ENCODE measurements at places on chromosomes 12 and 14.

DNA sequence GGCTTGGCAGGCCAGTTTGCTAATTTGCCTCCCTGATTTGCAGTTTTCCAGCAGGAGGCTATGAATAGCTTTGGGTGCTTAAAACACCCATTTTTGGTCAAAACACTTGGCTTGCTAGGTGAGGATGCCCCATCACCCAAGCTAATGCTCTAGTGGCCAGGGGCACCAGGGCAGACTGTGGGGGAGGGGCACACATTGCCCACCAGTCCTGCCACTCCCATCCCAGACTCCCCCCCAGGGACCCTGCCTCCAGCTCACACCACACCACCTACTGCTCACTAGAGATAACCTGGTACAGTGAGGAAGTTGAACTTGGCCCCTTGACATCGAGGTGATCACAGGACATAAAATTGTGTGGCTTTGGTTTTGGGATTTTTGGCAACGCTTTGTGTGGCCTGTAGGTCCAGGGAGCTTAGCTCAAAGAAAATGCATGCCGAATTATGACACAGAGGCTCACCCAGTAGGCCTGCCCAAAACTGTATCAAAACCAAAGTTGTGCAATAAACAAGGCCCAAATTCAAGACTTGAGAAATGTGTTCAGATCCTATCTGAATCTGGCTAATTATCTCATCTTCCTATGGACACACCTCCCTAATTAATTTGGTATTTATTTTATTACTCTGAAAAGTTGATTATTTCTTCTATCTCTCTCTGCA is 4.3 kb downstream of the NUAK1 start:
- DNase-seq = no peak

DNA sequence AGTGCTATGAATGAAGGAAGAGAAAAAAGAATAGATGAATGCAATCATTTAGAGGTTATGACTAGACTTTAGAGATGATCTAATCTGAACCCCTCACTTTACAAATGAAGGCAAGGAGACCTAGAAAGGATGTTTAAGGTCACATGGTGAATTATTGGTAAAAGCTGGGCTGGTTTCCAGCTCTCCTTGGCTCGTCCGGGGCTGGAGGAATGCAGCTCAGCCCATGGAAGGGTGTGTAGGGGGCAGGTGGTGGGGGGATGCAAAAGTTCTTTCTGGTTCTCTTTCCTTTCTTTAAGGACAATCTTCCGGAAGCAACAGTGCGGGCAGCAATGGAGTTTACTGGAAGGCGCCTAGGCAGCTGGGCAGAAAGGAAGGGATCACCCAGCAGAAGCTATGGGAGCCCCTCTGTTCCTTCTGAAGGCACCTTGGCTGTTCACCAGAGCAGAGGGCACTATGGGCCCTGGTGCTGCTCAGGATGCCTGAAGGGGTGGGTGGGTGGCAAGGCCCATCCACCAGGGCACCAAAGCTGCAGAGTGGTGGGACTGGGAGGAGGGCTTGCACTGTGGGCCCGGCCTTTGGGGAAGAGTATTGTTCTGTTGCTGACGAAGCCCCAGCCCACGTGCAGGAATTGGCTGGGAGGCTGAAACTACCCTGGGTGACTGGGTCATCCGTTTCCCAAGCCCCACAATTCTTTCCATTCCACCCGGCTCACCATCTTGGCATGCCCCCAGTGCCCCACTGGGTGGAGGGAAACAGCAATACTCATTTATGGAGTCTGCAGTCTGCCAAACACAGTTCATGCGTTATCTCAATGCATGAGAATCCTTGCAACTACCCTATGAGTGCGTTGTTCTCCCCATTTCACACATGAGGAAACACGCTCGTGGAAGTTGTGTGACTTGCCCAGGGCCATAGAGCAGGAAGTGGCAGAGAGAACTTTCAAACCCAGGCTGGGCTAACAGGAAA is 78.2 kb downstream of the IRF2BPL start:
- DNase-seq = no peak

- DNase-seq = no peak
Measured at GRCh38 chr12:68532204-68532886, 78.4 kb upstream of the RAP1B start.

- no peak for DNase-seq
Measured at GRCh38 chr12:8692573-8692972, 5.2 kb upstream of the RIMKLB start.

Measured in stimulated activated CD4-positive, alpha-beta T cell treated with anti-CD3 and anti-CD28 coated beads, Interleukin-15, amount 100 ng/mL, for 48 hours (primary cell).